ENCODE measurements at places on chromosomes 6 and 20. TPM values are rescaled to one million over a fixed set of nuclear protein-coding genes. Genes with fewer than 3 reads are reported as not detected.

DNA sequence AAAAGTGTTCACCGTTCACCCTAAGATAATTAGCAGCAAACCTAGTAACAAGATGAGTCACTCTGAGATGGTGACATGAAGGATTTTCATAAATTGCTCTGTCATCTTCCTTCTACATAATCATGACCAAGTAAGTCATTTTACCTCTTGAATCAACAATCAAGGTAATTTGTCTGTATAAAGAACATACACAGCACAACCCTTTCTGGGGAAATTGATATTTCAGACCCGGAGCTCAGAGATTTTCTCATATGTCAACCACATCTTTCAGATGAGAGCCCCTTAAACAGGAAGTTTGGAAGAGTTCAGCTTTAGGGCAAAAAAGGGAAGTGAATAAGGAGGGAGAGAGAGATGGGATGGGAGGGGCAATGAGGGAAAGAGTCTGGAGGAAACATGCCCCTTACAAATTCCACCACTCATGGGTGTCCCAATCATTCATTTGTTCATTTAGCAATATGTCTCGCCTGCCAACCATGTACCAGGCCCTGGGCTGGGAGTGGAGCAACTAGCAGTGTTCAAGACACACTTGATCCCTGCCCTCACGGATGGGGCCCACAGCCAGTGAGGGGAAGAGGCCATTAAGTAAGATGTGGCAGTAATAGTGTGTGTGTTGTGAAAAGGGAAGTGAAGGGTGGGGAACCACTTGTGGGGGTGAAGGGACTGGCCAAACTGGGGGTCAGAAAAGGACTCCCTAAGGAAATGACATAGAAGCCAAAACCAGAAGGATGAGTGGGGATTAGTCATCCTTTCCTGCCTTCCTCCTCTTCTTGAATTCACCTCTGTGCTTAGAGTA is 190.9 kb downstream of the MAFB start:
- no peak for DNase-seq

GRCh38 chr6:35372633-35373032 is 30.3 kb downstream of the PPARD start:
- DNase-seq: no peak

The RALGAPA2 gene
- 4.0 TPM for polyA plus RNA-seq

- no peak for DNase-seq
These were observed 36.8 kb downstream of the C6orf15 start for GRCh38 chr6:31075528-31075927.

DNA sequence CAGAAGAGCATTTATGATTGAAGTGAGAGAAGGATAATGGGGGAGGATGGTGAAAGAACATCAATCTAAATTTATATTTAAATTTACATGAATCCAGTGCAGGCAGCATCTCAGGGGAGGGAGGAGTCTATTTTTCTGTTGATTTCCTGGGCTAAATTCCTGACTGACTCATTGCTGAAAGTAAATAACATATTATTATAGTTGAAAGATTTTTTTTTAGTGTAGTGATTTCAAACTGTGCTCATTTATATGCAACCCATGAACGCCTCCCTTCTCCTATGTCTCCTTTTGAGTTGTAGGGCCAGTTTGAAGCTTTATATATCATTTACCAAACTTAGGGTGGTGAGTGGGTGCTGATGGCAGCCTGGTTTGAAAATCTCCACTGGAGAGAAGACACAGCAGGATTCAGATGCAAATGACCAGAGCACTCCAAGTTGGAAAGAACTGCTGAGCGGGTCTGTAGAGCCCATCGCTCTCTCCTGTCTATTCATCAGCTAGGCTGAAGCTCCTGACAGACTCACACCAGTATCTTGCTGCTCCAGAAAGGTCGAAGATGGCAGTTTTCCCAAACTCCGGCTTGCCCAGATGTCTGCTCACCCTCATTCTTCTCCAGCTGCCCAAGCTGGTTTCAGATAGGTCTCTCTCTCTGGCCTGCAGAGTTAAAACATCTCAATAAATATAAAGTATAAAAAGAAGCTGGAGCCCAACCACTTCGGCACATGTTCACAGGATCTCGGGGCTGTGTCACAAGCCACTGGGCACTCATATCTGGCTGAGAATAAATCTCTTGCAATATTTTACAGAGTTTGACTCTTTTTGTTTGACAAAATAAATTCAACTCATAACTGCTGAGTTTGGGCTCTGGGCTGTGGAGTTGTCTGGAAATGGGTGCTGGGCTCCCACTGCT is 18.3 kb downstream of the BTN2A1 start:
- DNase-seq: no peak

DNA sequence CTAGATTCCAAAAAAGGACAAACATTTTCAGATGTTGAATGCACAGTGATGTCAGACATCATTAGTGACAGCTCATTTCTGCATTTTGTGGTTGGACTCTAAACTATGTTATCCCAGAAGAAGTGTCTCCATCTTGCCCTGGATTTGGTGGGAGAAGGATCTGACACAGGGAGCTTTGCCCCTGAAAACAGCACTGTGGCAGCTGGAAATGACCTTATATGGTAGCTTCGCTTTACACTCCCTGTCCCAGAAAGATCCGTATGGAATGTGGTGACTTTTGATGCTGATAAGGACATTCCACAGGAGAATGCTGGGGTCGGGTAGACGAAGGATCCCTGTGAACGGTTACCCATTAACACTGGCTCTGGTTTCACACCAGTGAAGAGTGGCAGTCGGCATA is 87.2 kb upstream of the EDN1 start:
- no peak for DNase-seq

DNA sequence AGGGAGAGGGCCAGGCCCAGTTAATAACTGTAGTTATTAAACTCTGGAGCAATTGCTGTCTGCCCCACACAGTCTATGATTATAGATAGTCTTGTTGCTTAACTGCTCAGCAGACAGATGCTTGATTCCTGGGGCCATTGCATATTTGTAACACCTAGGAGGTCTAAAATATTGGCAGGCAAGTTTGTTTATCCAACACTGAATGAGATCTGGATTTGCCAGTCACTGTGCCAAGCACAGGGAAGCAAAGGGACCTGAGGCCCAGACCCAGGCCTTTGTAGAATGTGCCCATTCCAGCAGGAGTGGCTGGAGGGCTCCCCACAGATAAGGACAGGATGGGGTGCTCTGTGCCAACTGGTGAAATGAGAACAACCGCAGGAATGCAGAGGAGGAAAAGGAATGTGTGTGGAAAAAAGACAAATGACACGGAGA is 17.6 kb upstream of the ENTPD6 start:
- no peak for DNase-seq

- no peak for DNase-seq
These were observed 180.6 kb upstream of the TENT5A start for GRCh38 chr6:81933089-81933488.

The FABP7 gene
- polyA plus RNA-seq: not detected

DNA sequence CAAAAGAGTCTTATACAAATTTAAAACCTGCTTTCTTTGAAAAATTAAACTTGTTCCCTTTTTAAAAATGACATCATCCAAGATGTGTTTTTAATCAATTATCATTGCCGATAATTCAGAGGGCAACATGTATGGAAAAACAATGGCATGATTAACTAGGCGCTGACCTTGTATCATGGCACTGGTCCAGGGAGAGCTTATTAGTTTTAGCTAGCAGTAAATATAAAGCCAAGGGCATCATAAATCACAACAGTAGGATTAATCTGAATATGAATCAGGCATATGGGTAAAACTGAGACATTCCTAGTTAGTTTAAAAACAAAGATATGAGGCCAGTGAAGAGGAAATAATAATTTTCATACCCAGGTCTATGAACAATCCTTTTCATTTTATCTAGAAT is 374.0 kb downstream of the HDGFL1 start:
- no peak for DNase-seq

DNA sequence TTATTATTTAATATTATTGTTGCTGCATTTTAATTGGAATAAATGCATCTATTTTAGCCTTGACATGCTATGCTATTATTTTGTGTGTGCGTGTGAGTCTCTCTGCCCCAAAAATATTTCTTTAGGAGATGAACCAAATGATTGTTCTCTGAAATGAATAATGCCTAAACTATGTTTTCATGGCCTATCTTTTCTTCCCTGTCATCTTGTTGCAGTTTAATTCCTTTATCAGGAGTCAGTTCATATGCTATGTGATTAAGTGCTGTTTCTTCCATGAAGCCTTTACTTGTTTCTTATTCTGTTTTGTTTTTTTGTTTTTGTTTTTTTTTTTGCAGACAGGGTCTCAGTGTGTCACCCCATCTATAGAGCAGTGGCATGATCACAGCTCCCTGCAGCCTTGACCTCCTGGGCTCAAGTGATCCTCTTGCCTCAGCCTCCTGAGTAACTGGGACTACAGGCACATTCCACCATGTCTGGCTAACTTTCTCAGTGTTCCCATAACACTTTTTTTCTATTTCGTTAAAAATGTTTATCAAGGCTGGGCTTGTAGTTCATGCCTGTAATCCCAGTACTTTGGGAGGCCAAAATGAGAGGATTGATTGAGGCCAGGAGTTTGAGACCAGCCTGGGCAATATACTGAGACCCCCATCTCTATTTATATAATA is 25.7 kb downstream of the TPX2 start:
- DNase-seq: no peak

The CALHM4 gene
- 0.32 TPM for polyA plus RNA-seq

DNA sequence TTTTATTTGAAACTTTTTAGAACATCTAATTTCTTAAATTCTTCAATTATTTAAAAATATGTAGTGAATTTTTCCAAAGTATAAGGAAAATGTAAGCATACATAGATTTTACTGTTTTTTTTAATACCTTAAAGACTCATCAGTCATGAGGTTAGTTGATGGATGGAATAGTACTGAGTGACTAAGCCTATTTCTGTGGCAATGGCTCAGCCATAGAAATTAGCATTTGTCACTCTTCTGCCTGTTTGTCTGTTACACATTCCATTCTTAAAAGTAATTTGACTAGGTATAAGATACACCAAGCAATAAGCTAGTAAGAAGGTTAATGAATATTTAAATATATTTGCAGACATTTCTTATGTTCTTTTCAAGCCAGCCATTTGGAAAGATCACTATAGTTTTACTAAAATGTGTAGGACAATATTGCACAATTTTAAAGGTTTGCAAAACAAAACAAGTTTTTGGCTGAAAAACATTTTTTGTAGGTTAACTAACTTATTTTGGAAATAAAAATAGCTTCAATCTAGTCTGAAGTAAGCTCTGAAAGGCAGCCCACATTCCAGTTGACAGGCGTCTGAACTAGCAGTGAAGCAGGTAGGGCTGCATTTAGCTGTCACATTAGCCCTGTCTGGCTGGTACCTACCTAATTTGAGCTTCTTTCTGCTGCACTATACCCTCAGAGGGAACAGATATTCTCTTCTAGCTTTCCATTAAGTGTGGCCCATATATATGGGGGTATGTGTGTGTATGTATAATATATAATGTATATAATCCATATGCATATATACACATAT is 385.7 kb downstream of the GRIK2 start:
- DNase-seq: no peak

The HLA-DQA2 gene
- polyA plus RNA-seq: 0.82 TPM

- DNase-seq: no peak
These were observed 6.8 kb upstream of the PLCB4 start for GRCh38 chr20:9062066-9062465.
